ENCODE measurements at places on chromosomes 11 and 22. TPM values are rescaled to one million over a fixed set of nuclear protein-coding genes. Genes with fewer than 3 reads are reported as not detected.

SMIM35 gene
- not detected for polyA plus RNA-seq

CEND1 gene
- polyA plus RNA-seq, result 3.6 TPM

OR52N4 gene
- not detected for polyA plus RNA-seq

ADAMTS8 gene
- not detected for polyA plus RNA-seq

LIF gene
- 24.6 TPM for polyA plus RNA-seq

CCDC87 gene
- polyA plus RNA-seq, result 0.06 TPM

ARHGAP42 gene
- polyA plus RNA-seq, result 0.02 TPM

ALKBH3 gene
- 34.2 TPM for polyA plus RNA-seq

SYT13 gene
- polyA plus RNA-seq, result not detected

NCF4 gene
- polyA plus RNA-seq, result not detected

SHISAL1 gene
- polyA plus RNA-seq, result 0.11 TPM

OR2D2 gene
- polyA plus RNA-seq, result not detected

PDE3B gene
- polyA plus RNA-seq, result 0.26 TPM

TSKU gene
- polyA plus RNA-seq, result 18.3 TPM

HORMAD2 gene
- polyA plus RNA-seq, result not detected

ENTHD1 gene
- polyA plus RNA-seq, result not detected

SLC22A8 gene
- polyA plus RNA-seq, result not detected

ZNF70 gene
- 0.80 TPM for polyA plus RNA-seq

SESN3 gene
- polyA plus RNA-seq, result 2.2 TPM

UPK3A gene
- not detected for polyA plus RNA-seq

RIMBP3C gene
- polyA plus RNA-seq, result not detected

BIK gene
- polyA plus RNA-seq, result 0.66 TPM

TBX1 gene
- polyA plus RNA-seq, result not detected

TMEM218 gene
- 34.8 TPM for polyA plus RNA-seq

NEU3 gene
- polyA plus RNA-seq, result 8.6 TPM

BTG4 gene
- 0.34 TPM for polyA plus RNA-seq

TMEM126B gene
- 27.7 TPM for polyA plus RNA-seq

UBQLN3 gene
- not detected for polyA plus RNA-seq

PRG3 gene
- polyA plus RNA-seq, result not detected

HMGXB4 gene
- 21.7 TPM for polyA plus RNA-seq

TBCEL gene
- 8.4 TPM for polyA plus RNA-seq

GRAP2 gene
- polyA plus RNA-seq, result 0.13 TPM

LINC01488 gene
- polyA plus RNA-seq, result not detected

CATSPER1 gene
- 2.2 TPM for polyA plus RNA-seq

KRTAP5-4 gene
- polyA plus RNA-seq, result not detected

C11orf91 gene
- polyA plus RNA-seq, result 0.15 TPM

BIRC3 gene
- polyA plus RNA-seq, result 0.46 TPM

PRRG4 gene
- 0.21 TPM for polyA plus RNA-seq

VWA5A gene
- 7.6 TPM for polyA plus RNA-seq

KDM4D gene
- polyA plus RNA-seq, result 1.1 TPM

IGSF22 gene
- polyA plus RNA-seq, result 0.10 TPM
